Esophagus squamous epithelium (tissue), 5 donors: ENCODE measurements at places on chromosomes 12 and 14.

DNA sequence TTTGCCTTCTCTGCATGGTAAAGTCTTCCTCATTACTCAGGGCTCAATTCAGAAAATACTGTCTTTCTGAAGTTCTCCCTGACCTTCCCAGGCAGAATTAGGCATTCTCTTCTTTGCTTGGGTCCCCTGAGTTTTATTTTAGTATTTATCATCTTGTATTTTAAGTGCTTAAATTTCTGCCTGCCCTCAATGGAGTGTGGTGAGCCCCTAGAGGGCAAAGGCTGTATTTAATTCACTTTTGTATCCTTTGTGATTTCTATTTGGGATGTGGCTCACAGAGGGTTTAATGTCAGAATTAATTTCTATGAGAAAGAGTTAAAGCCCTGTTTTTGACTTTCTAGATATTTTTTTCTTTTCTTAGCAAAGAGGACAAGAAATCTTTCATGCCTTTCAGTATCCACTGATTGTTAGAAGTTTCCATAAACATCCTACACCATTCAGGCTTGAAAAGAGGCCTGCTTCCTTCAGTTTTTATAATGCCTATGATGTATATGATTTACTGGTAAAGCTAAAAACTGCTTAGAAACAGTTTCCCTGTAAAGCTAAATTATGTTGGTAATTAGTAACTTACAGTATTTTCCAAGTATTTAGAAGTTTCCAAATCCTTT lies 55.6 kb upstream of the PTPRB start:
- no peak for DNase-seq

DNA sequence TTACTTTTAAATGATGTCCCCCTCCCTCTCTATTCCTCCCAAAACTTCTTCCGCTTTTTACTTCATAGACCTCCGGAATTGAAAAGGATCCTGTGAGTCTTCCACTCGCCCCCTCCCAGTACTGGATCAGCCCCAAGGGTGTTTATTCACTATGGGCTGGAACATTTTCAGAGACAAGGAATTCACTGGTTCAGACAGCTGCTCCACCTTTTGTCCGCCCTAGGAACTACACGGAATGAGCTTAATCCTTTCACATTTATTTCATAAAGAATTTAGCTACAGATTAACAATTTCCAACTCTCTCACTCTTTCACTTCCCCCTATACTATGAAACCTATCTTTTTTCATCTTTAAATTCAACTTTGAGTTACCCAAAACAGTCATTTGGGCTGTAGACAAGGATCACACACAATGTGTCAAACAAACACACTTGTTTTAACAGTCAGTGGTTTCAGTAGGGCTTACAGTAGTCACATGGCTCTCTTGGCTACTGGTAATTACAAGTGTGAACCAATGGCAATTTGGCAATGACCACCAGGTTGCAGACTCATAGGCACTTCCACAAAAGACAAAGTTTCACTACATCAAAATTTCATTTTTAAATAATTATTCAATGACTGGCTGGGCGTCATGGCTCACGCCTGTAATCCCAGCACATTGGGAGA lies 20.6 kb downstream of the CNIH1 start:
- no peak for DNase-seq

- DNase-seq = no peak
Measured at GRCh38 chr12:27280412-27280811, 36.3 kb downstream of the STK38L start.

GRCh38 chr14:31206536-31207286 lies 882 bp downstream of the HECTD1 start:
- no peak for DNase-seq

DNA sequence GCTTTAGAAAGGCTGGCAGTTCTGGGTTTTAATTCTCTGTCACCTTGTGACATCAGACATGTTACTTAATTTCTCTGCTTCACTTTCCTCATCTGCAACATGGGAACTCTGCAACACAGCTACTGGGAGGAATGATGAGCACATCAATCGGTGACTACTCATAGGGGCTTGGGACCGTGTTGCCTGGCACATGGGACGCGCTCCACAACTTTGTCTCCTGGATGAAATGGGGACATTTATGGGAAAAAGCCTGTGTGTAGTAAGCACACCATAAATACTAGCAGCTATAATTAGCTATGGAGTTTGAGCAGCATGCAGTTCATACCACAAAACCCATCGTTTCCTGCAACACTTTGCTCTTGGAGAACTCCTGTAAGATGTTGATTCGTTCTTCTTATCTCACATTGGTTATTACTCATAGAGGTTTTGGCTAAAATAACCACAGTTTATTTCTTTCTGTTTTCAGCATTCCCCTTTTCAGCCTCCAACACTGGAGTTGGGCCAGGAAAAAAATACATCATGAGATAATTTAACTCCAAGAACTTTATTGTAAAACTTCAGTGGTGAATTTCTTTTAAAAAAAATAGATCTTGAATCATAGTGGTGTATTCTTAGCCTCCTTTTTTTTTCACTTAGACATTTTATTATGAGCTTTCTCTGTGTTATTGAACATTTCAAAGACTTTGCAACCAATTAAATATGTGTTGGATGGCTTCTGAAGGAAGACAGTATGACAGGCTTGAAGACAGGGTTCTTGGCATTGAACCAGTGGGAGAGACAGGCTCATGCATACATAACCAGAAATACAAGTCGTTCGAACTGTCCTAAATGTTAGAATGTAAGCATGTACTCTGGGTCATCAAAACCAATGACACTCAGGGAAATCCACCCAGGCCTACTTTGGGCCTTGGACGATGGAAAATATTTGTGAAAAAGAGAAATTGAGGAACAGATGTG lies 72.7 kb downstream of the RIN3 start:
- DNase-seq = no peak

DNA sequence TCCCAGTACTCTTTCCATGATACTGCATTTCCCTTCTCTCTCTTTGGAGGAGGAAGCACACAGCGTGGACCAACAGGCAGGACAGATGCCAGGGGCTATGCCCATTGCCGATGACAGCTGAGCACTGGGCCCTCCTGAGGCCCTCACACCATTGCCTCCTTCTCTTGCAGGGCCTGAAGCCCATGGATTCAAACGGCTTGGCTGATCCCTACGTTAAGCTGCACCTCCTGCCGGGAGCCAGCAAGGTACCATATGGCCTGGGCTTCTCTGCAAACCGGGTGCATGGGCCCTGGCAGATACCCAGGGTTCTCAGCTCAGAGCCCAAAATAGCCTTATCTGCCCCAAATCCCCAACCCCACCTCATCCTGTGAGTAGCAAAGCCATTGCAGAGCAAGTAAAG lies 25.2 kb upstream of the OAS1 start:
- no peak for DNase-seq

GRCh38 chr14:34930591-34931091 lies 52.2 kb upstream of the SRP54 start:
- DNase-seq = no peak

DNA sequence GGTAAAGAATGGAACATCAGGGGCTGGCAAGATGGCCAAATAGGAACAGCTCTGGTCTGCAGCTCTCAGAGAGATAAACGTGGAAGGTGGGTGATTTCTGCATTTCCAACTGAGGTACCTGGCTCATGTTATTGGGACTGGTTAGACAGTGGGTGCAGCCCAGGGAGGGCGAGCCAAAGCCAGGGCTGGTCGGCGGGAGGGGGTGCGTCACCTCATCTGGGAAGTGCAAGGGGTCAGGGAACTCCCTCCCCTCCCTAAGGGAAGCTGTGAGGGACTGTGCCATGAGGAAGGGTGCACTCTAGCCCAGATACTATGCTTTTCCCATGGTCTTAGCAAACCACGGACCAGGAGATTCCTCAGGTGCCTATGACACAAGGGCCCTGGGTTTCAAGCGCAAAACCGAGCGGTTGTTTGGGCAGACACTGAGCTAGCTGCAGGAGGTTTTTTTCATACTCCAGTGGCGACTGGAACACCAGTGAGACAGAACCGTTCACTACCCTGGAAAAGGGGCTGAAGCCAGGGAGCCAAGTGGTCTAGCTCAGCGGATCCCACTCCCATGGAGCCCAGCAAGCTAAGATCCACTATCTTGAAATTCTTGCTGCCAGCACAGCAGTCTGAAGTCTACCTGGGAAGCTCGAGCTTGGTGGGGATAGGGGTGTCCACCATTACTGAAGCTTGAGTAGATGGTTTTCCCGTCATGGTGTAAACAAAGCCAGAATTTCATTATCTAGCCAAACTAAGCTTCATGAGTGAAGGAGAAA lies 317.6 kb downstream of the NELL2 start:
- DNase-seq = no peak

- DNase-seq = no peak
Measured at GRCh38 chr12:89195470-89195869, 156.8 kb downstream of the DUSP6 start.

DNA sequence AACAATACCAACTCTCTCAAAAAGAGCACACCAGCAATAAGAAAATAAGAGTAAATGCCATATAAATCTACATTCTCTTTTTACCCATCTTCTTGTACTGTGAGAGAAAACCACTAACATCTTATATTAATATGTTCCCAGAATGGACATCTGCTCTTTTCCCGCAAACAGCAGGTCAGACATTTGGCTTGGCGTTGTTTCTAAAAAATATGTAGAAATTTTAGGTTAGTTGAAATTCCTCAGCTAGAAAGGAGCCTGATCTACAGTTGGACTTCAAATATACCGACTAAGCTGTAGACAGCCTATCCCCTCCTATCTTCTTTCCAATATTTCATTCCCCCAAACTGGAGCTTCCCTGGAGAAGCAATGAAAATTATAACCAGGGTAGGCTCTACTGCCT lies 88.7 kb downstream of the PPP2R5E start:
- DNase-seq = no peak

DNA sequence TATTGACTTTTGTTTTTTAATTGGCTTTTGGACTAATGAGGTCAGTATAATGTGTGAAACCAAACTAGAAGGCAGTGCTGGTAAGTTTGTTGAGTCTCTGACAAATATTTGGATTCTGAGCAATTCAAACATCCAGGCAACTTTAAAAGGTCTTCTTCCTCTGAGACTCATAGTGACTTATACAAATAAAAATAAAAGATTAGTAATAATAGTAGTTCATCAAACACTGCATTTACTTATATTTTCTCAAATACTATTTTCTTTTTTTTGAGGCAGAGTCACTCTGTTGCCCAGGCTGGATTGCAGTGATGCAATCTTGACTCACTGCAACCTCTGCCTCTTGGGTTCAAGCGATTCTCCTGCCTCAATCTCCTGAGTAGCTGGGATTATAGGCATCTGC lies 337.9 kb downstream of the DAD1 start:
- DNase-seq = no peak

GRCh38 chr12:95548539-95549391 lies 2.5 kb downstream of the USP44 start:
- no peak for DNase-seq

DNA sequence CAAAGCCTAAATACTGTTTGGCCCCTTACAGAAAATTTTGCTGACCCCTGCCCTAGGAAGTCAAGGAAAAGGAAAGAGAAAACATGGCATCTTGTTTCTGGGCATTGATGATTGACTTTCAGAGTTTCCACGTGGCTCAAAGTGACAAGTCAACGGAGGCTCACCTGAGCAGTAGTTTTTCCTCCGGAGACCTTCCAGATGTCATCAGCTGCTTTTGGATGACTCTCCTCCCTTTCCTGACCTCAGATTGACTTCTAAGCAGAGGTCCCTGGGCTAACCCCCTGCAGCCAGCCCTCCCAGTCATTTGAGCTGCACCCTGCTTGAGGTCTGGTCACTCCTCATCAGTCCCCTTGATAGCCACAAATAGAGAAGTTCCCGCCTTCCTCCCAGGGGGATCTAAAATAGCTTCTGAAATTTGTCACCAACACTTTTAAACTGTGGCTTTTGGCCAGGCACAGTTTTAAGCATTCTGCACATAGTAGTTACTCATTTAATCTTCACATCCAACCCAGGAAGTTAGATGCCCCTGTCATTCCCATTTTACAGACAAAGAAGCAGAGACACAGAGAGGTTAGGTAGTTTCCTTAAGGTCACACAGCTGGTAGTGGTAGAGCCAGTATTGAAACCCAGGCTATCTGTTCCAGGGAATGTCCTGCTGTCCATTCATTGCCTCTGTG lies 143.4 kb downstream of the CHST11 start:
- DNase-seq = no peak

DNA sequence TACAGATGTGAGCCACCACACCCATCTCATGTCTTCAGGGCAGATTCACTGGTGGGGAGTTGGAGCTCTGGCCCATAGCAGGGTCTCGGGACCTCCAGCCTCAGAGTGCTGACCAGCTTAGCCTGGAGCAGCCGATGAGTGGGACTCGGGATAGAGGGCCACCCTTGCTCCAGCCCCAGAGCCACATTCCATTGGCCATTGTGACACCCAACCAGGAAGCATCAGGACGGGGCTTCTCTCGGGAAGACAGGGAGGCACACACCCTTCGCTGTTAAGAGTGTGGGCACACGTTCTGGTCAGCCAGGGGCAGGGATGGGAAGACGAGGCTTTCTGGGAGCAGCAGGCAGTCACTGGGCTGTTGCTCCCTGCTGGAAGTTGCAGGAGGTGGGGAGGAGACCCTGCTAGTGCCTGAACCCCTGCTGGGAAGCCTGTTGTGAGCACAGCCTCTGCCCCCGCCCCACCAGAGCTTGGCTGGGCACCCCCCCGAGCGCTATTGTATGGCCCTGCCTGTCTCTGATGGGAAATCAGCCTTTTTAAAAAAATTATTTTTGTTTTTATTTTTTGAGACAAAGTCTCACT lies 1.6 kb downstream of the ADGRD1 start:
- no peak for DNase-seq
